Activated CD4-positive, alpha-beta T cell treated with anti-CD3 and anti-CD28 coated beads for 48 hours (primary cell): ENCODE measurements at places on chromosomes 2 and 18.
A peak's percentile ranks its signal among the peaks of the same experiment; 100 is the strongest.

GRCh38 chr2:37869304-37869703, 55.8 kb upstream of the RMDN2 start:
- DNase-seq = no peak

DNA sequence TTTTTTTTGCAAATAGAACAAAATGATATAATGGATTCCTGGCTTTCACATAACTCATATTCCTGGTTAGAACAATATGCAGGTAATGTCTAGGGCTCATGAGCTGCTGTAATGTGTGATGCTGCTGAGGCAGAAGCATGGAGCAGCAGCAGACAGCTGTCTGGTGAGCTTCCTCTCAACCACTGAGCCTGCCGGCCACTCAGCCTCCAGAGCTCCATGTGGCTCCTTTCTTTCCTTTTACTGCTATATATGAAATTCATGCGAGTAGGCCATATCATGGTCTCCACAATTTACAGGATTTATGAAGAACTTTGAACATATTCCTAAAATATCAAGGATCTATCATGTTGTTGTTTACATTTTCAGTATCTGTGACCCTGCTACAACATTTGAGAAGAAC, 120.9 kb downstream of the MEP1B start:
- DNase-seq = no peak

DNA sequence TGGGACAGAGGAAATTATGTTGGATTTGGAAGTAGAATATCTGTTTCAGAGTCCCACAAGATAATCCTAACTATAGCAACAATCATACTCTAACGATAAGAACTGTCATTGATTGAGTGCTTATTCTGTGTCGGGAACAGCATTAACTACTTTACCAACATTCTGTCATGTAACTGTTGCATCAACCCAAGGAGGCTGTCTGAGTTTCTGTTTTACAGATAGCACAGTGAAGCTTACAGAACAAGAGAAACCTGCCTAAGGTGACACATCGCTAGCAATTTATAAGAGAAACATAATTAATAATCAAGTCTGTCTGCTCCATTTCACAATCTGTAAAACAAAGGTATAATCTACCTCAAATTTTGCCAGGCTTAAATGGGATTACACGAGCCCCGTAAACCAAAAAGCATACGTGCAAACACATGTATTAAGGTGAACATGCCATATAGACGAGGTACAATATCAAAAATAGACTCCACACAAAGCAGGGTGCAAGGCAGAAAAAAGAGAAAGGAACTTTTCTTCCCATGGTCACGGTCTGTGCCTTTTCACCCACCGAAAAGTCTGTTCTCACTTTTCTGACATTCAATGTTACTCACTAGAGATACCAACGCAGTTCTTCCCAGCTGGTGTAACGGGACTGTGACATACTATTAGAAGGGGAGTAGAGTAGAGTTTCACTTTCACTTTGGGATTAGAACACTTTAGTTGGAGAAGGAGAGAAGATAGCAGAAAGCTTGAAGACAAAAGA, 37.2 kb upstream of the SLC8A1 start:
- peak; percentile 2 for DNase-seq

DNA sequence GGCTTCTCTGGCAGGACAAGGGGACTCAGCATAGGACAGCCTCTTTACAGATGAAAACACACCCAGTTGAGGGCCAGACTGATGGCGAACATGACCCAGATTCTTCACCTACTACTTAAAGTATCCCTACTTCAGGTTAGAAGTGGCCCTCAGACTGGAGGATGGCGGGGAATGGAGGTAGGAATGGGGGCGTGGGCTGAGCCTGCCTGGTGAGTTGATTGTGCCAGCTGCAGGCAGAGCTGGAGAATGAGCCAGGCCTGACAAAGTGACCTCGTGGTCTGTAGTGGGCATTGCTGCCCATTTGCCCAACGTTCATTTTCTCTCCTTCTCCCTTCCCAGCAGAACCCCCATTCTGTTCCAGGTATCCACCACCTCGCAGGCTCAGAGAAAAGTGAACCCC, 186.1 kb downstream of the KLHL29 start:
- no peak for DNase-seq

DNA sequence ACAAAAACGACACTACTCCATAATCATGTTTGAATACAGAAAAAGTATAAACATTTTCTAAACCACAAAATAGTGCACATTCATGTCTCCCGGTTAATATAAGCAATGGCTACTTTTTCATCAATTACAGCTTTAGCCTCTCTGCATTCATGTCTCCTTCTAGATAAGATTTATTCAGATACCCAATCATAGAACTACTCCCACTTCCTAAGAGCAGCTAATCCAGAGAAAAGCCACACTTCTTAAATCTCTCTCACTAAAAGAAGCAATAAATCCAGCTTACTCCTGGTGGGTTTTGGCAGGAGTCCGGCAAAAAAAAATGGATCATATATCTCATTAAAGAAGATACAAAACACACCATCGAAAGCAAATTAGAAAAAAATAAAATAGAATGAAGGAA, 20.1 kb downstream of the DSEL start:
- DNase-seq = no peak

GRCh38 chr2:12817870-12818269, 101.1 kb downstream of the TRIB2 start:
- peak; percentile 17 for DNase-seq

DNA sequence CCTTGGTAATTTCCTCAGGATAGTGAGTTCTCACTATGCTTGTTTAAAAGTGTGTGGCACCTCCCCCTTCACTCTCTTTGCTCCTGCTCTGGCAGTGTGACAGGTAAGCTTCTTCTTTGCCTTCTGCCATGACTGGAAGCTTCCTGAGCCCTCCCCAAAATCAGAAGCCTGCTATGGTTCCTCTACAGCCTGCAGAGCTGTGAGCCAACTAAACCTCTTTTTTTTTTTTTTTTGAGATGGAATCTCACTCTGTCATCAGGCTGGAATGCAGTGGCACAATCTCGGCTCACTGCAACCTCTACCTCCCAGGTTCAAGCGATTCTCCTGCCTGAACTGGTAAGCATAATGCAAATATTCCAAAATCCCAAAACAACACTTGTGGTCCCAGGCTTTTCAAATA, 80.0 kb downstream of the SOWAHC start:
- no peak for DNase-seq

- DNase-seq = no peak
These were observed 3.9 kb downstream of the CDCA7 start for GRCh38 chr2:173358616-173359015.

DNA sequence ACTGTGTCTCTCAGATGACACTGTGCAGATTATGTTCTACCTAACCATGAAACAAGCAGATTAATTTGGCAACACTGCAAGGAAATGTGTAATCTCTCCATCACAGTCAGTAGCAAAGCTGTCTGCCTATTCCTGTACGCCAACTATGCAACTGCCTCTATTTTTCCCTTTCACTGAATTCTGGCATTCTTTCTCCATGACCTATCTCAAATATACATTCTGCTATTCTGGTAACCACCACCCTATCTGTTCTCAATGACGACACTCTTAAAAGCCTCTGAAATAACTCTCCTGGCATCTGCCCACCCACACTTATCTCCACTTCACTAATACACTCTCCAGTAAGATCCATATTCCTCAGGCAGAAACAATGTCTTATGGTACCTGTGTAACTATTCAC, 78.7 kb downstream of the ABCA12 start:
- no peak for DNase-seq

DNA sequence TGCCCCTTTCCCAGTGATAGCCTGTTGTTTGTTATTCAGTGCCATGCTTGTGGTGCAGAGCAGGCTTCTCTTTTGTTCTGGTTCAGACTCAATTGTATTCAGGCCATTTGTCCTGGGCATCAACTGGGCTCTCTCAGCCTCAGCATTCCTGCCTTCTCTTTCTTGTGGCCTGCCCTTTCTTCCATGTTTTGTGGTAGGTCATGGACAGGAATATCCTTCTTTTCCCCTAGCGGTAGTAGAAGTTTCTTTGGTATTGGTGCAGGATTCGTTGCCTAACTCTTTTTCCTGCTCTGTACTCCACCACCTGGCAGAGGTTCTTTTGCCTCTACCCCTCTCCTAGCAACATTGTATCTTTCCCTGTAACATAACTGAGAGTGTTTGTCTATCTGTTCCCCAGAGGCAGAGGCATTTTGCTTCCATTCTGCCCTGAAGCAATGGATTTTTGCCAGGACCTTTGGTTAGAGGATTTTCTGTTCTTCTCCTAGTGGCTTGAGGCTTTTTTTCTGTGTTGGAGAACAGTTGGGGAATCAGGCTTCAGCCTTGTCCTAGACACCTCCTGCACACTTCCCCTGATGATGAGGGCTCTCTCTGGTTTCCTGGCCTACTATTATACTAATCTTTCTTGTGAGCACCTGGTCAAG, 68.5 kb downstream of the NCOA1 start:
- no peak for DNase-seq

DNA sequence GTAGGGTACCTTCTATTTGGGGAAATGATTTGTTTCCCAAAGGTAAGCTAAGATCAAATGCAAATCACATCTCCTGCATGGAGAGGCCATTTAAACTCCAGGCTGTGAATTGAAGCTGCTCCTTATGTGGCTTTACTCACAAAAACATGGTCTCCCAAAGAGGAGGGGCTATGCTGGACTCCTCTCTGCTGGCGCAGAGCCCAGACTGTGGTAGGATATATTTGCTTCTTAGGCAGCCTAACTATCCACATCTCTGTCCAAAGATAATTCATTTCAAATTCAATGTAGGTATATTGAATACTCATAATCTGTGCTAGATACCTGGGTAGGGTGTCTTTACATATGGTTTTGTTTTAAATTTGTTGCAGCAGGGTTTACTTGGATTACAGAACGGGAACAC, 358.5 kb downstream of the ALK start:
- no peak for DNase-seq

DNA sequence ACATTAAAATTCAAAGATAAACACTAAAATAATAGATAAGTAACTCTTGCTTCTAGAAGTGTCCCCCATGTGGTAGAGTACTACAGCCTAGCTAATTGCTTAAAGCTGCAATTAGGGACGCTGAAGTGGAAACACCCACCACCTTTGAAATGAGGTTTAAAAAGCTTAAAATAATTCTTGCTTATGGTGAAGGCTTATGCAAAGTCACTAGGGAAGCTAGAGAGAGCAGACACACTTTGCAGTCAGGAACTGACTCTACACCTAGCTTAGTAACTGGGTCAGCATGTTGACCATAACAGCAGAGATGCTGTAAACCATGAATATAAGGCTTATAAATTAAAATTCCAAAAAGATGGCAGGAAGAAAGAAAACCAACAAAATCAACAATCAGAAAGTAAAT, 65.4 kb upstream of the DSG1 start:
- no peak for DNase-seq

- no peak for DNase-seq
These were observed 72.7 kb upstream of the FAM136A start for GRCh38 chr2:70374616-70375015.

GRCh38 chr2:82158150-82158549, 1853.6 kb upstream of the LRRTM1 start:
- no peak for DNase-seq

- DNase-seq = no peak
These were observed 771.1 kb upstream of the ID2 start for GRCh38 chr2:7910752-7911151.

GRCh38 chr2:5394223-5394622, 298.0 kb upstream of the SOX11 start:
- no peak for DNase-seq

- DNase-seq = no peak
These were observed 207.1 kb upstream of the SLC14A2 start for GRCh38 chr18:45408218-45408617.

DNA sequence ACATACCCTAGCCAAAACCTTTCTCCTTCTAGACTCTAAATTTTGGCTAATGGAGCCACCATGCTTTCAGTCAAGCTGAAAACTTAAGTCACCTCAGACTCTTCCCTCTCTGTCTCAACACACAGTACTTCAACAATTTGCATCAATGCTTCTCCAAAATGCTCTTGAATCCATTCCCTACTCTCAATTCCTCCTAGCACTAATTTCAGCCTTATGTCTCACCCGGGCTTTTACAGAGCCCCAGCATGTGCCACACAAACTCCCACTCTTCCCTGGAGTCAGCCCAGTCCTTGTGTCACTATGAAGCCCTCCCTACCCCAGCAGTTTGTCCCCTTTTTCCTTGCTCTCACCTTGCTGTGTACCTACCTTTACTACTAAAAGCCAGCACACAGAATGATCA, 38.7 kb downstream of the AAK1 start:
- DNase-seq = no peak

DNA sequence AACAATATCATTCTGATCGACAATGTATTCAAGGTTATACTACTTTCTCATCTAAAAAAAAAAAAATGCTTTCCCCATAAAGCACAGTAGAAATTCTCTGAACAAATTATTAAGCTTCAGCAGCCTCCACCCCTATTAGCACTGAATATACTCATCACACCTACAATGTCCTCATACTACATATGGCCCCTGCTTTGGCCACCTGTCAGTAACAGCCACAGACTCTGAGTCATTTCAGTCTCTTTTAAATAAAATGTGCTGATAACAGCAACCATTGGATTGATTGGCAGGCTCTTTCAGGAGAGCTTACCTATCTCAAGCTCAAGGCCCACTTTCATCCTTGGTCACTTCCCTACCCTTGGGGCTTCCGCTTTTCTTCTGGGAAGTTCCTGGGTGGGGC, 236.7 kb downstream of the TMX3 start:
- DNase-seq = no peak

DNA sequence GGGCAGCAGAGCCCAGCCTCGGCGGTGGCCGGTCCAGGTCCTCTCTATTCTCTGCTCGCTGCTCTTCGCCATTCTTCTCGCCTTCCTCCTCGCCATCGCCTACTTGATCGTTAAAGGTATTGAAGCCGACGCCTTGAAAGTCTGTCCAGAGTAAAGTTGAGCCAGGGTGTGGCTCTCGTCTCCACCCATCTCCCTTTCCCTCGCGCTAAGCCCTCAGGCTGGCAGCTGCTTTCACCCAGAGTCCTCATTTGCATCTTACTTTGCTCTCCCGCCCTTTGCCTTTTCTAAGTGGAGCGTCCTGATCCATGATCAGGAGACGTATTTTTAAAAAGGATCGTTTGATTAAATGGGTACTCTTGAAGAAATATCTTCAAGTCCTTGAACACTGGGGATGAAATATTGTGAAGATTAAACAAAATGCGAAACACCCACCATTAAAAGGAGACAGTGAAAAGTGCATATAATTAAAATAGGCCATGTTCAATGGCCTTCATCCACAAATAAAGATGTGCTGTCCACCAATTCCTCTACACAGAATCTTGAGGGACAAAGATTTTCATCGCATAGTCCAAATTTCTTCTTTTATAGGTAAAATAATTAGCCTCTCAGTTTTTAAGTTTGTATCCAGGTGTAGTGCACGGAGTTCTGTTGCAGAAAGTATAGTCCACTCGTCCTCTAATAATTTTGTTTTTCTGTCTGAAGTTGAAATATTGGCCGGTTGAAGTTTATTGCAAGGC, 657 bp downstream of the ARL6IP6 start:
- peak; percentile 58 for DNase-seq

- DNase-seq = no peak
These were observed 53.4 kb downstream of the ADI1 start for GRCh38 chr2:3465844-3466481.

DNA sequence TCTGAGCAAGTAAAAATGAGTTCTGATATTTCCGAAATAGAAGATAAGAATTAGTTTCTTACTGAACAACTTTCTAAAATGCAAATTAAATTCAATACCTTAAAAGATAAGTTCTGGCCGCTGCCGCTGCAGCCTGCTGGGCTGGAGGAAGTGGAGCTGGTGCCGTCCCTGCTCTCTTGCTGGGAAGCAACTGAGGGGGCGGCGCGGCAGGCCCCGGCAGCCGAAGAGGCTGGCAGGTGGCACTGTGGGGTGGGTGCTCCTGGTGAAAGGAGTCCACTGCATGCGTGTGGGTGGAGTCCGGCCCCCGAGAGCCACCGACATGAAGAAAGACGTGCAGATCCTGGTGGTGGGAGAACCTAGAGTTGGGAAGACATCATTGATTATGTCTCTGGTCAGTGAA, 89.5 kb upstream of the ZNF519 start:
- DNase-seq = no peak

- no peak for DNase-seq
These were observed 104.2 kb downstream of the LRRC30 start for GRCh38 chr18:7334973-7335568.
